ENCODE measurements at places on chromosomes 11 and 22.
A peak's percentile ranks its signal among the peaks of the same experiment; 100 is the strongest.

GRCh38 chr11:3104961-3105790 is 48.0 kb upstream of the CARS1 start:
- no peak for DNase-seq

- no peak for DNase-seq
Observed at GRCh38 chr11:17766073-17766359, 31.4 kb downstream of the KCNC1 start.

GRCh38 chr11:12674936-12675696 is 895 bp downstream of the TEAD1 start:
- DNase-seq: no peak

GRCh38 chr22:26646158-26646557 is 11.2 kb upstream of the MIAT start:
- no peak for DNase-seq

GRCh38 chr11:67029146-67029545 is 6.2 kb downstream of the SYT12 start:
- no peak for DNase-seq

GRCh38 chr11:54979375-54979774 is 272.7 kb downstream of the OR4A5 start:
- no peak for DNase-seq

GRCh38 chr11:110217223-110217877 is 79.1 kb downstream of the RDX start:
- no peak for DNase-seq

GRCh38 chr11:92308366-92308765 is 83.7 kb downstream of the FAT3 start:
- DNase-seq: no peak

- no peak for DNase-seq
Observed at GRCh38 chr11:124043420-124043819, 2.3 kb upstream of the OR10G7 start.

GRCh38 chr11:65558002-65558929 is at the start of gene LTBP3:
LTBP3 (minus strand) TSS chr11:65558359; CDS start chr11:65557959, 400 bp downstream.
- peak; percentile 83 for DNase-seq

GRCh38 chr11:1382831-1383607 is 6.7 kb upstream of the BRSK2 start:
- peak; percentile 39 for DNase-seq

DNA sequence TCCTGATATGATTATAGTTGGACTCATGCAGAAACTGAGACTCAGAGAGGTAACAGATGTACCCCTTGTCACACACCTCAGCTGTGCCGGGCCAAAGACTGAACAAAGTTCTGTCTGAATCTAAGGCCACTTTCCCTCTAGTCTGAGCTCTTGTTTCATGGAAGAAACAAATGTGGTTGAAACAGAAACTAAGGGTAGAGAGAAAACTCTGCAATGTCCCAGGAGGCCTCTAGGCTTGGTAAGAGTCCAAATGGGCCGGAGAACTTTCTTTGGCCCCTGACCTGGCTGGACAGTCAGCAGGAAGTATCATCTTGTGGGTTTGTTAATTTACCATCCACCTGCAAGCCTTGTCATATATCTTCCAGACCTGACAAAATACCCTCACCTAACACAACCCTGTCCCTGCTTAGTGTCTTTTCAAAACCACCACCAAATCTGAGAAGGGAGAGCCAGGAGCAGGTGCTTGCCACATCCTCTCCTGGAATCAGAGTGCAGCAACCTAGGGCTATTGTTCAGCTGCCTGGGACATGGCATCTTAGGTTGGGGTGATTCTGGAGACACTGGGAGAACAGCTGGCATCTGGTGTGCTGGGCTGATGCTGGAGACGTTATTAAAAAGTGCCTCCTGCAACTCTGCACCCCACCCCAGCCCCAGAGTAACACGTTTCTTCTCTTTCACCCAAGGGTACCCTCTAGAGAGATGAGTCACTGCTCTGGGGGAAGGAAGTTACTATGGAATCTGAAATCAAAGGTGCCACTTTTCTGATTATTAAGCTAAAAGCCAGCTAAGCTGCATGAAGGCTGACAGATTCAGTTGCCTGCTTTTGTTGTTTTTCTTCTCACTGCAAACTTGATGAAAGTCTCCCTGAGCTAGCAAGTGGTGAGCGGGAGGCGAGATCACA is 126.3 kb upstream of the TIMP3 start:
- DNase-seq: no peak

DNA sequence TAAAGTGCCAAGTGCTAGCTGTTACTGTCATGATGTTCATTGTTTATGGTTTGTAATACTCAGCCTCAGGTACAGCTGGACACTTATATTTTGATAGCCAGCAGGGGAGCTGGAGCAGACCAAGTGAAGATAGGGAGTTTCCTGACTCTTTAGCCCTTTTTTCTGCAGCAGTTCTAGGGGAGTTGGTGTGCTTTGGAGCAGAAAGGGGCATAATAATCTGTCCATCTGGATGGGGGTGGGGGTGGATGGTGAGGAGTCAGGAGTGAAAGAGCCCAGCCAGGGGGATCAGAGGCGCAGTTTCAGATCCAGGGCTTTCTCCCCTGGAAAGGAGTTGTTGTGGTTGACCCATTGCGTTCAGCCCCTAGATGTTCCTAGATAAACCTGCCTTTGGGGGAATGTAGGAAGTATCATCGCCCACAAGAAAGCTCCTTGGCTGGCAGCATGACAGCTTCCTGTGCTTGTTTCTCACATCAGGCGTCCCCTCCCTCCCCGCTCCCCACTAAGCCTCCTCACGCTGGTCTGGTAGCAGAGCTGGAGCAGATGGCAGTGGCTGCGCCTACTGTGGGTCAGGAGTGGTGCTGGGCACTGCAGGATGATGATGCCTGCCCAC is 41.9 kb downstream of the MED15 start:
- DNase-seq: peak; percentile 72

DNA sequence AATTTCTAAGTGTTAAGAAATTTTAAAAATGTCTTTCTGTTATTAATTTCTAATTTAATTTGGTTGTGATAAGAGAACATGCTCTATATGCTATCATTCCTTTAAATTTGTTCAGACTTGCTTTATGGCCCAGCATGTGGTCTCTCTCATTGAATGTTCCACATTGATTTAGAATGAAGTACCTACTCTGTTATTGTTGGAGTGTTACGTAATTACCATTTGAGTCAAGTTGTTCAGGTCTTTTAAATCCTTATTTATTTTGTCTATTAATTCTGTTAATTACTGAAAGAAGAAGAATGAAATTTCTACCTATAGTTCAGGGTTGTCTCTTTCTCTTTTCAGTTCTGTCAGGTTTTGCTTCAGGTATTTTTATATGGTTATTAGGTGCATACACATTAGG is 57.0 kb downstream of the PRMT3 start:
- DNase-seq: no peak

GRCh38 chr11:123775289-123775688 is 21.0 kb upstream of the OR6X1 start:
- DNase-seq: no peak

DNA sequence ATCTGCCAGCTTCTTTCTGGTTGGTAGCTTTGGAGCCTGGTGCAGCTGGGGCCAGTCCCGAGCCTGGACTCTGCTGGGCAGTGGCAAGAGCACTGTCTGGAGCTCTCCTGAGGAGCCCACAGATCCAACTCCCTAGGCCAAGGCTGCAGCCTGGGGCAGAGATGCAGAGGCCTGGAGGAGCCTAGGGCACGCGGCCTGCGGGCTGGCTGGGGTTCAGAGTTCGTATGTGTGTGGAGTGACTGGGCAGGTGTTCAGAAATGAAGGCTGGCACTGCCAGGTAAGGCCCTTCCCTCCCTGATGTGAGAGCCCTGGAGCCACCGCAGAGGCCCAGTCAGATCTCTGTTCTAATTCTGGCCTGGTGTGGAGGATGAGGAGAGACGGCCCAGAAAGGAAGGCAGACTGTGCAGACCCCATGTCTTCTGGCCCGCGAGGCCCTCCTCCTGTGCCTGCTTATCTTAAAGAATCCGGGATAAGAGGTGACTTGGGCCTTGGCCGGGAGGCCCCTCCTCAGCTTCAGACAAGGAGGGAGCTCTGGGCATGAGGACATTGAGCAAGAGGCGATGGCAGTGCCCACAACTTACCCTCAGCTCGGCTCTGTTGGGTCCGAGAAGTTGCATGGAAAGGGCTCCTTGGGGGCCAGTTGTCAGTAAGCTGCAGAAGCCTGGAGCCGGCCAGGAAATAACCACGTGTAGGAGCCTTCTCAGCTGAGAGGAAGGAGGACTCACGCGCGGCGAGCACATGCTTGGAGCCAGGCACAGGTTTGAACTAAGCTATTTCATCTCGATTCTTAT is 62.2 kb upstream of the B3GAT1 start:
- DNase-seq: no peak

DNA sequence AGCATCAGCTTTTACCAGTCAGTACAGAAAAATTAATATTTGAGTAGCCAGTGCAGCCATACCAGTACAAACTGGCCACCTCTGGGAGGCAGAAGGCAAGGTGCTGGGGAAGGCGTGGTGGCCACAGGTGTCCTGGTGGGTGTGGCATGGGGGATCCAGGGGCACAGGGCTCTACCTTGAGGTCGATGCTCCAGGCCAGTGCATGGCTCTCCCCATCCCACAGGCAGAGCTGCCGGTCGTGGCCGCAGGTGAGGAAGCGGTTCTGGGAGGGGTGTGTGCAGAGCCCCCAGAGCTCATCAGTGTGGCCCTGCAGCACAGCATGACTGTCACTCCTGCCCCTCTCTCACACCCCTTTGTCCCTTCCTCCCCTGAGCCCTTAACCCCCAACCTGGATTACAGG is 3.8 kb upstream of the MTA2 start:
- DNase-seq: no peak

GRCh38 chr11:122923302-122923701 is 40.7 kb downstream of the JHY start:
- no peak for DNase-seq

GRCh38 chr22:22394591-22394990 is 114.0 kb downstream of the ZNF280B start:
- DNase-seq: no peak

DNA sequence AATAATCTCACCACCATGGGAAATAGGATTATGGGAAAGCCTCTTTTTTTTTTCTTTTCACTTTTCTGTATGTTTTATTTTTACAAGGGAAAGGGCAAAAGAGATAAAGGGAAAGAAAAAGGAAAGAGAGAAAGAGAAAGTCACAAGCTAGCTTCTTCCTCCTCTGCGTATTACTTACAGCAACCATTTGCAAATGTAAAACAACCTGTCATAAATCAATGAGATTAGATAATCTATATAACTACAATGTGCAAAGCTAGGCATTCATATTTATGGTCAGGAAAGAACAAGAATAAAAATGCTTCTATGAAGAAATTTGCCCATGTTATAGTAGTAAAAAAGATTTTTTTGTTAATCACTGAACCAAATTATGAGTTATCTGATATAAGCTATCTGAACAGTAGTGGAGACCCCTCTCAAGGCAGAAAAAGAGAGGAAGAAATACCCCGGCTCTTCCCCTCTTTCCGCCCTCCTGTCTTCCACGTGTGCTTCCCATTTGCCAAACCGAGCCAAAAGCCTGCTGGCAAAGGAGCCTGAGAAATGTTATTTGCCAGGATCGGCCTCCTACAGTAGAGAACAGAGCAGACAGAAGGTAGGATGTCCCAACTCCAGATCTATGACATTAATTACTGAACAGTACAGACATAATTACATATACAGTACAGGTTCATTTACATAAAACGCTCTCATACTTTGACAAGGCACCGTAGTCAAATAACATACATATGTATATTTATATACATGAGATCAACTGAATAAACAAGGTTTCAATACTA is 50.2 kb downstream of the ARHGAP32 start:
- DNase-seq: no peak

GRCh38 chr11:70608568-70609470 is 210.5 kb downstream of the CTTN start:
- no peak for DNase-seq

DNA sequence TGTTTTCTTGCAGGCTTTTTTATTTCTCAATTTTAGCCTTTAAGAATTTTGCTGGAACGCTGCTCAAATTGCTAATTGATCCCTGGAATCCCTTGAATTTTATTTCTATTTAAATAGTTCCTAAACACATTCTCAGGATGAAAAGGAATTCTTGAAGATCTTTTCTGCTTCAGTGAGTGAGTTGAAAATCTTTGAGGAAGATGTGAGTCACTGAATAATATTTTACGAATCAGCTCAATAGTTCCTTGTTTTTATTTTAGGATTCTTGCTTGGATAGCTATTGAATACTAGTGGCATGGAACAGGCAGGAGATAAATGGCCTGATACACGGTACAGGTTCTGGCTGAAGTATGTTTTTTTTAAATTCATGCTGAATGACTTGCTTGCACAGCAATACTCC is 194.6 kb upstream of the CCDC90B start:
- no peak for DNase-seq

GRCh38 chr11:93498641-93499040 is 44.5 kb downstream of the SMCO4 start:
- DNase-seq: no peak

DNA sequence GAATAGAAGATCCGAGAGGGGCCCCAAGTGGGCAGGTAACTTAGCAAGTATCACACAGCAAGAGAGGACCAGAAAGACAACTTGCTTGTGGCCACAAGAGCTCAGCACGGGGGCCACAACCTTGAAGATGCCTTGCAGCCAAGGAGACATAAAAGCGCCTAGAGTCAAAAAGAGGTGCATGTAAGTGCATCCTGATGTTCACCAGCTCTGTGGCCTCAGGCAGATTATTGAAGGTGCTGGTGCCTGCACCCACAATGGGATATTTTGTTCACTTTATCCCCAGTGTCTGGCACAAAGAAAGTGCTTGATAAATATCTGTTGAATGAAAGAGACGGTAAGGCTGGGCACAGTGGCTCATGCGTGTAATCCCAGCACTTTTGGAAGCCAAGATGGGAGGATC is 106.0 kb upstream of the ASPHD2 start:
- DNase-seq: no peak

GRCh38 chr11:35672608-35673007 is 10.0 kb downstream of the TRIM44 start:
- no peak for DNase-seq

DNA sequence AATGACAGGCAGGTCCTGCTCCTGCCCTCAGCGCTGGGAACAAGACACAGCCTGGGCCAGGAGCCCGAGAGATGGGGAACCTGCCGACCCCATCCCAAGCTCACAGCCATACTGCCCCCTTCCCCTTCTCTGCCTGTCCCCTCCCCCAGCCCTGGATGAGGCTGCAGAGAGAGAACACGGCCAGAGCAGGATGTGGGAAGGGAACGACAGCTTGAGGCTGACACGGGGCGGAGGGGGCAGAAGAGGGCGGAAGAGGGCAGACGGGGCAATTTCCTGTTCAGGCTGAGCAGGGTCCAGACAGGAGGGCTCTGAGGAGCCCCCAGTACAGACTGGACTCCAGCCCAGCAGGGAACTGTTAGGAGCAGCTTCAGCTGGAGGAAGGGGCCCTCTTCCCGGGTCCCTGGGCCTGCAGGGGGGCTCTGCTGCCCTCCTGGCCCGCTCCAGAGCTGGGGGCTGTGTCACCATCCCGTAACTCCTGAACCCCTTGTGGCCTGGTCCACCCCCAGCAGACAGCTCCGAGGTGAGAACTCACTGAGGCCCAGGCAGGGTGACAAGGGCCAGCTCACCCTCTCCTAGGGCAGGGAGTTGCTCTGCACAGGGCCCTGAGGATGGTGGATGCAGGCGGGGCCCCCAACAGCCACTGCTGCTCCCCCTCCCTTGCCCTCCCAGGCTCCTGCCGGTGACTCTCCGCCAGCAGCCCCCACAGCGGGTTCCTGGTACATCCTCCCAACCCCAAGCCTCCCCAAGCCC is 5.7 kb downstream of the CTSD start:
- peak; percentile 85 for DNase-seq

Measured in KBM-7 (cell line).